Foreskin keratinocyte (primary cell): ENCODE measurements at places on chromosomes 2 and 18.
A peak's percentile ranks its signal among the peaks of the same experiment; 100 is the strongest.

DNA sequence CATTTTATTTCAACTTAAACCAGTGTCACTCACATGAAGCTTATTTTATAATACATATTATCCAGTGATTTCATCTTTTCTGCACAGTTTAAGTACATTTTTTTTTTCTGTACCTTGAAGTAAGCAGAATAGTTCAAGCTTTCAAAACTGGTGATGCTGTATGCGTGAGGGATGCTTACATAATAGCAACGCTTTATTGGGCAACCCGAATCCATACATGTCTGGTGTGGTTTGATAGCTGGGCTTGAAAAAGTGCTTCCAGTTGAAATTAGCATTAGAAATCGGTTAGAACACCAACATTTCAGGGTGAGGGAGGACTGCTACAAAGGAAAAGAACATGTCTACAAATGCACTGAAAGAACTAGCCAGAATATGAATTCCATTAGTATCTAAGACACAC lies 117.4 kb downstream of the MBP start:
- no peak for DNase-seq

- DNase-seq = peak; percentile 60
Measured at GRCh38 chr18:56085551-56085950, 497.6 kb upstream of the TCF4 start.

DNA sequence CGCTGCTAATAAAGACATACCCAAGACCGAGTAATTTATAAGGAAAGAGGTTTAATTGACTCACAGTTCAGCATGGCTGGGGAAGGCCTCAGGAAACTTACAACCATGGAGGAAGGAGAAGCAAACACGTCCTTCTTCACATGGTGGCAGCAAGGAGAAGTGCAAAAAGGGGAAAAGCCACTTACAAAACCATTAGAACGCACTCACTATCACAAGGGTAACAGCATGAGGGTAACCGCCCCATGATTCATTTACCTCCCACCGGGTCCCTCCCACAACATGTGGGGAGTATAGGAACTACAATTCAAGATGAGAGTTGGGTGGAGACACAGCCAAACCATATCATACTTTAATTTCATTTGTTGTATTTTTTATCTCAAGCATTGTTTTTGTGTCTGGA lies 67.5 kb downstream of the ATP9B start:
- no peak for DNase-seq

GRCh38 chr2:234191819-234192407 lies 141.4 kb downstream of the SPP2 start:
- peak; percentile 40 for DNase-seq

DNA sequence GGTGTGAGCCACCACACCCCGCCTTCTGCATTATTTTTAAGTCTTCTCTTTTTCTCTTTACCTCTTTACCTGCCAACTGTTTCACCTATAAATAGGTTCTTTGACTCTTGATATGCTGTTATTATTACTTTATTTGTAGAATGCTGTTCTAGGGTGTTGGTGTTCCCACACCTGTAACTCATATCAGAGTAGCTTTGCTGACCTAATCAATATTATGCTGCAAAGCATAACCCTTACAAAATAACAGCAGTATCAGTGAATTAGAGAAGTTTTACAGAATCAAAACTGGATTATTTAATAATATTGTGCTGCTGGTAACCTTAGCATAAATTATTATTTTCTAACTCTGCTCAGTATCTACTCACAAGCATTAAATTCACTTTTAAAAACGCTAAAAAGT lies 161.5 kb downstream of the FIGN start:
- no peak for DNase-seq

- no peak for DNase-seq
Measured at GRCh38 chr2:15242936-15243461, 318.1 kb downstream of the NBAS start.

GRCh38 chr2:233336541-233336940 lies 17.8 kb upstream of the DGKD start:
- DNase-seq = no peak

DNA sequence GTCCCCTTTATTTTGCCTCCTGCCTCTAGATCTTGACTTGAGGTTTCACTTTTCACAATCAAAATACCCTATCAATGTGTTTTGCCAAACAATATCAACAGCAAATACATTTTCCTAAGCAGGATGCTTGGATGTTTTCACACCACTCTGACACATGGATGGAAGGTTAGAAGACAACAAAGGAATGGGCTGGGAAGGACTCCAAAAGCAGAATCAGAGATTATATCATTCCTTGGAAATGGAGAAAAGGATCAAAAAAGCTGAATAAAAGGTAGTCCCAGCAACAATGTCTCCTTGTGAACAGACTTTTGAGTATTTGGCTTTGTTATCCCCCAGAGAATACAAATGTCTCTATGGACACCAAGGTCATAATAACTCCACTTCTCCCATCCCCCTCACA lies 170.8 kb downstream of the ETAA1 start:
- DNase-seq = no peak

DNA sequence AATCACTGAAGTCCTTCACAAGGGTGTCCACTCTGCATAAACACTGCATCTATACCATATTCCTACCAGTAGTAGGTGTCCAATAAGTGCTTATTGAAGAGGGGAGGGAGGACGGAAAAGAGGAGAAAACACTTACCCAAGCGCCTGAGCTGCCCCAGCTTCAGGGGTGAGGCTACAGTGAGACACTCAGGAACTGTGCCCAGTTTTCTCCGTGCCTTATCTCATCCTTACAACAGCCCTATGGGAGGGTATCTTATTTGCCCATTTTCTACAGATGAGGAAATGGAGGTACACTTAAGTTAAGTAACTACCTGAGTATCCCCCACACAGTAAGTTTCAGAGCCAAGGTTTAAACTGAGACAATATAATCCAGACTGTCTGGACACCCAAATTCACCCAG lies 41.5 kb downstream of the RNF152 start:
- DNase-seq = no peak

GRCh38 chr2:112216167-112216566 lies 38.7 kb downstream of the ZC3H8 start:
- DNase-seq = no peak

- DNase-seq = no peak
Measured at GRCh38 chr2:127397568-127398238, 9.9 kb upstream of the MAP3K2 start.
